NCI-H1436 (cell line): ENCODE measurements at places on chromosomes 3 and 15.
A peak's percentile ranks its signal among the peaks of the same experiment; 100 is the strongest.

DNA sequence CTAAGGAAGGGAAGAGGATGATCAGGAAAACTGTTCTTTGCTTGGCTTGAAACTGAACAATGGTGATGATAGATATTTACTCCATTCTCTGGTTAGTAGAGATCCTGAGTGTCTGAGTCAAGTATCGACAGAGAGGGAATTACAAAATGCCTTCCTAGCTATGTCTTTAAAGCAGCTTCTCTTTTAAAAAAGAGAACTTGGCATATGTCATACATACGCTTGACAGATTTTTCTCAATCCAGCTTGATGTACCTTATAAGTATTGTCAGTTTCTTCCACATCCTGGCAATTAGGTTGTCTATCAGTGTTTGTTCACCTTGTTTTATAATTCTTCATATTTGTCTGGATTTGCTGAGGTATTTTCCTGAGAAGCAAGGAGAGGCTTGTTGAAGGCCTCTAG, 5.0 kb upstream of the EPHB1 start:
- no peak for DNase-seq

- DNase-seq, result no peak
Observed at GRCh38 chr3:30538791-30539190, 67.6 kb upstream of the TGFBR2 start.

DNA sequence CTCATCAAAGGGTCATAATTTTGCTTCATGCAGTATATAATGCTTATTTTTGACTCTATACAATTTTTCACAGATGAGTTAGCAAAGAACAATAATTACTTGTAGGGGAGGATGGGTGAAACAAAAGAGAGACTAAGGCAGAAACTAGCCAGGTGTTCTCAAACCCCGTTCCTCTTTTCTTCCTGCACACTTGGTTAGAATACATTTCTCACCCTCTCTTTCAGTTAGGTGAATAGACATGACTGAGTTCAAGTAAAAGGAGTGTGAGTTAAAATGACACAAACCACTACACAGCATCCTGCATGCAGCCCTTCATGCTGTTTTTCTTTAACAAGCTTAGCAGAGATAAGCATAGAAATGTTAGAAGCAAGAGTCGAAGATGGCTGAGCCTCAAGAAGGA, 922.2 kb downstream of the TBL1XR1 start:
- DNase-seq, result no peak

DNA sequence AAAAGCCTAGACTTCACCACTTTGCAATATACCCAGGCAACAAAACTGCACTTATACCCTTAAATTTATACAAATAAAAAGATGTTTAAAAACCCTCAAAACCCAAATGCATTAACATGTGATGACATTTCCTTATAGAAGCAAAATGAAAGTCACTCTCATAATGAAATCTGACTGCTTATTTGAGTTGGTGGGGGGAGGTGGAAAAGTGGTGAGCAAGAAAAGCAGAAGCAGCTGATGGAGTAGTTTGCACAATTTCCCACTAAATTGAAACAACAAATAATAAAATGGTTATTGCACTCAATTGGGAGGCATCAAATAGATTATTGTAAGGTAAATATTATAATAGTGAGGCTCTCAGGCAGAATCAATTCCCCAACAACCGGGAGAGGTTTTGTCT, 54.0 kb upstream of the GADL1 start:
- no peak for DNase-seq

DNA sequence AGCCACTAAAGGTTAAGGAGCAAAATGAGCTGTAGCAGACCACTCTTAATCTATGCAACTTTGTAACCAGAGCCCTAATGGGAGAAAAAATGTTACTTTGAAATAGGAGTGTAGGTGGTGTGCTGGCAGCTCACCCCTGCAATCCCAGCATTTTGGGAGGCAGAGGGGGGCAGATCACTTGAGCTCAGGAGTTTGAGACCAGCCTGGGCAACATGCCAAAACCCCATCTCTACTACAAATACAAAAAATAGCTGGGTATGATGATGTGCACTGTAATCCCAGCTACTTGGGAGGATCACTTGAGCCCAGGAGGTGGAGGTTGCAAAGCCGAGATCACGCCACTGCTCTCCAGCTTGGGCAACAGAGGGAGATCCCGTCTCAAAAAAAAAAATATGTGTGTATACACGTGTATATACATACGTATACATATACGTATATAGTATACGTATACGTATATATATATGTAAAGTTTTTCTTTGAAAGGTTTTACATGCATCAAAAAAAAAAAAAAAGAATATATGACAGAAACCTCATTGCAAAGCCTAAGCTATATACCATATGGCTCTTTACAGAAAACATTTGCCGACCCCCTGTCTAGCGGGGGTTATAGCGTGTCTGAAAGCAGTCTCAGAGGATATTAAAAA, 15.7 kb downstream of the CAPN7 start:
- no peak for DNase-seq

- DNase-seq, result peak; percentile 6
Observed at GRCh38 chr3:23741036-23741706, 64.6 kb upstream of the UBE2E1 start.

GRCh38 chr15:67922971-67923945, 83.4 kb upstream of the RNU6-1 start:
- DNase-seq, result no peak

DNA sequence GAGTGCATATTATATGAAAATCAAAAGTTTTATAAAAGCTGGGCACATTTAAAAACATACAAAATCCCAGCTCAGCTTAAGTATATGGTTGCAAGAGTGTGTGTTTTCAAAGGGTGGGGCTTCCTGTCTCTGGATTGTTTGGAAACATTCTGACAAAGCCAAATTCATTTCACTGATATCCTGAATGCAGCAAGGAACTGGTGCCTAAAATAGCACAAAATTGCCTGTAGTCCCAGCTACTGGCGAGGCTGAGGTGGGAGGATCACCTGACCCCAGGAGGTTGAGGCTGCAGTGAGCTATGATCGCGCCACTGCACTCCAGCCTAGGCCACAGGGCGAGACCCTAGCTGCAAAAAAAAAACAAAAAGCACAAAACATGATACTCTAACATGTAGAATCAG, 13.0 kb upstream of the TJP1 start:
- no peak for DNase-seq

DNA sequence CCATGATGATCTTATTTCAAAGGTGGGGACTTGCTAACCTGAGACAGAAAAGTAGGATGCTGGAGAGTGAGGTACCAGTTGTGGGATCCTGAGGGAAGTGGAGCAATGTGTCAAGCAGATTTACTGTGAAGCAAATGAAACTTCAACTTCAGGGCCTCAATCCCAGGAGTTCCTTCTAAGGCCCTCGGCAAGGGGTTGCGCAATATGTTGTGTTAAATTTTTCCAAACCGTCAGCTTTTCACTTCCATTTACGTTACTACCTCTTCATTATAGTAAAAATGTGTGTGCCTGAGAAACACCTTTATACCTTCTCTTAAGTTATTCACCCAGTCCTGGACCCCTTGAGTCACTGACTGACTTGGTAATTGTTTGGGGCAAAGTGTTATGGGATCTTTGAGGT, 42.5 kb upstream of the KCNH8 start:
- no peak for DNase-seq

DNA sequence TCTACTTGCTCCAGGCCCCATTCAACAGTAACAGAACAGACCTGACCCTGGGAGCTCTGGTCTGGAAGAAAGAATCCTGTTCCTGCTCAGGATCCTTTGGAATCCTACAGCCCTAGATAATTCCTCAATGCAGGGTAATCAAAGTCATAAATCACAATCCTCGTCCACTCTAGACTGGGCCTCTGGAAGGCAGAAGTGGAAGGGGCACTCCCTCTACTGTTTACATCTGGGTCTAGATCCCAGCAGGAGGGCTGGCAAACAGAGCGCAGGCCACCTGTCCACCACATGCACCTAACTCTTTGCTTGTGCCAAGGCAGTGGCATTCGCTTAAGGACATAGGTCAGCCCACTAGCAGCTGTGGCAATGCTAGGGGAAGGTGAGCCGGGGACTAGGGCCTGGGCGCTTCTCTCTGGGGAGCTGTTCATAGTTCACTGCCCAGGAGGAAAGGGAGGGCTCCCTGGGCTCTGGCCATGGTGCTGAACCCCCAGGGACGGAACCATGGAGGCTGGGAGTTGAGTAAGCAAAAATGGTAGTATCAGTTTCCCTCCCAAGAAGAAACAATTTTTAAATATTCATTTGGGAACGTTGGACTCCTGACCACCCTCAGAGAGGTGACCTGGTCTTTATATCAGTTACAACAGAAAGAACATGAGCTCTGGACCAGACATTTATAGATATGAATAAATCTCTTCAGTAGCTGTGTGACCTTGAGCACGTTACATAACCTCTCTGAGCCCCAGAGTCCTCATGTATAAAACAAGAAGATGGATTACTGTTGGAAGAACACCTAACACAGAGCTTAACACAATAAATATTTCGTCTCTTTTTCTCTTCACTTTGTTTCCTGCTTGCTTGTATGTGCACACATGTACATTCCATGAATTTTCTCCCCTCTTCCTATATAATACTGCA, 90.2 kb downstream of the NTRK3 start:
- no peak for DNase-seq

DNA sequence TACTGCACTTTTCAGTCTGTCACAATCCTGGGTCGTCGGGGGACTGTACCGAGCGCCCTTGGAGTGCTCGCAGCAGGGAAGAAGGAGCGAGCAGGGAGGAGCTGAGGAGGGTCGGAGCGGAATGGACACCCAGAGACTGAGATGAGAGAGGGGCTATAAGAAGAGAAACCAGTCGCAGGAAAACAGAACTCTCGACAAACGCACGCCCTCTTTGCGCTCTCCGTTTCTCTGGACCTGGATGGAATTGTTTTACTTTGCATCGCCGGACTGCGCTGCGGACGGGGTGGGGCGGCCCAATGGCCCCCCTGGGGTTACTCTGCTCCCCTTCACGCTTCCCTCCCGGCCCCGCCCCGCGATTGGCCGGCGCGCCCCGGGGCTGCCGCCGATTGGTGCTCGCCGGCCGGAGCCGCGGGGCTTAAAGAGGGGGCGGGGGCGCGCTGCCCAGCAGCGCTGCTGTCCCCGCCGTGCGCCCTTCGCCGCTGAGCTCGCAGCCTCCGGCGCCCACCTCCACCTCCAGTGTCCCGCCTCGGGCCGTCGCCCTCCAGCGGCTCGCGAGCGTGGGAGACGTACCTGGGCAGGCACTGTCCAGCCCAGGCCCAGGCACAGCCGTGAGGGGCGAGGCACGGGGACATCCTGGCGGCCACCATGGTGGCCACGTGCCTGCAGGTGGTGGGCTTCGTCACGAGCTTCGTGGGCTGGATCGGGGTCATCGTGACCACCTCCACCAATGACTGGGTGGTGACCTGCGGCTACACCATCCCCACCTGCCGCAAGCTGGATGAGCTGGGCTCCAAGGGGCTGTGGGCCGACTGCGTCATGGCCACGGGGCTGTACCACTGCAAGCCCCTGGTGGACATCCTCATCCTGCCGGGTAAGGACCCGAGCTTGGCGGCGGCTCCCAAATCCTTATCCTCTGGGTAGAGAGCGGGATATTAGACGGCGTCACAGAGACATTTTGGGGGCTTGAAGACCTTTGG, at the start of gene CLDN11:
CLDN11 (plus strand) TSS at position 447 of the 977 bp plus-strand sequence; CDS start at position 646, 199 bp downstream.
- DNase-seq, result peak; percentile 59
